Peyer's patch (tissue), 4 donors: ENCODE measurements at places on chromosomes 3 and 15. TPM values are rescaled to one million over a fixed set of nuclear protein-coding genes. Genes with fewer than 3 reads are reported as not detected.

- no peak for DNase-seq
Observed at GRCh38 chr3:128060473-128061381, 8.5 kb downstream of the SEC61A1 start.

DNA sequence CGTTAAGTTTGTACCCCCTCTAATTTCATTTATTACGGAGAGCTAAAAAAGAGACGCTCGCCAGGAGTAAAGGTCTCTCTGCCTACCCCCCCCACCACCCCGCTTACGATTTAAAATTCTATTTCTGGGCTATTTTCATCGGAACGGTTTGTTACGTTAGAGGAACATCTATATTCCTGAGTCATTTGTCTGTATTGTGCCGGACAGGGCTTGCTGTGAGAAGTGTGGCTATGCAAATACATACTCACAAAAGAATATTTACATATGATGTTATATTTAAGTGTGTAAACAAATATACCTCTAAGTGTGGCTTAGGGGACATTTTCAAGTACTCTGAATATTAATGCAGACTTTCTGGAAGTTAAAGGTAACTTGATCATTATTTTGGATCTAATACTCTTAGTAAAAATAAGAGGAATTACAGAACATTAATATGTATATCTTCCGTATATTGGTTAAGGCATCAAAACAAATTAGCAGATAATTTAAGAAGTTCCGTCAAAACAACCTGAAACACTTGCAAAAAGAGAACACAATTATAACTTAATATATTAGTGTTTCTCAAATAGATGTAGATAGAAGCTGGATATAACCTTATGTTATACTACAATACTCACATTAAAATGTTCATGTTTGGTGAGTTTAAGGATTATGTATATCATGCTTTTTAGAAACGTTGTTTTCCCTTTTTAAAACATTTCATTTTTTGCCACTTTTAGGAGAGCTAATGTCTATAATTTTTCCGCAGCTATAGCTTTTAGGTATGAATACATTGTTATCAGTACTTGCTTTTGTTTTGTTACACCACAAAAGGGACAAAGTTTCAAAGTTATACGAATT lies 1.6 kb upstream of the SHOX2 start:
- DNase-seq = no peak

DNA sequence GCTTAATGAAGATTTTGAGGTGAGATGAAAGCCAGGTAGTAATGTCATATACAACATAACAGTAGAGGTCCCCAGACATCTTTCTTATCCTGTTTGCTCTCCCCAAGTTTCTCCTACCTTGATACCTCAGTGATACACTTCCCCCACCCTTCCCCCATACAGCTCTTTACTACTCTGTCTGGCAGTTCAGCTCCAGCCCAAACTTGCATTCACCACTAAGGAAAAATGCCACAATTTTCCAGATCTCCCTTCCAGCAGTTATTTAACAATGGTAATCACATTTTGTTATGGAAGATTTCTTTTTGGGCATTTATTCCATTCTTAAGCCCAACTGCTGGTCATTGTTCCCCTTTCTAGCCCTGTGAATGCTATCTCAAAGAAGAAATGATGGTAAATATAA lies 34.9 kb upstream of the ITGA11 start:
- DNase-seq = no peak

GRCh38 chr15:94066046-94066445 lies 165.3 kb upstream of the MCTP2 start:
- DNase-seq = no peak

- DNase-seq = no peak
Observed at GRCh38 chr15:42846647-42847046, 73.9 kb downstream of the TTBK2 start.

DNA sequence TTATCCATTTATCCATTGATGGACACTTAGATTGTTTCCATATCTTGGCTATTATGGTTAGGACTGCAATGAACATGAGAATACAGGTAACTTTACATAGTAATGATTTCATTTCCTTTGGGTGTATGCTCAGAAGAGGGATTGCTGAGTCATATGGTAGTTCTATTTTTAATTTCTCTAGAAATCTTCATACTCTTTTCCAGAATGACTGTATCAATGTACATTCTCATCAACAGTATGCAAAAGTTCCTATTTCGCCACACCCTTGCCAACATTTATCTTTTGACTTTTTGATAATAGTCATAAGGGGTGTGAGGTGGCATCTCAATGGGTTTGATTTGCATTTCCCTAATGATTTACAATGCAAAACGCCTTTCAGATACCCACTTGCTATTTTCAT lies 6.2 kb upstream of the NIPA1 start:
- DNase-seq = no peak

GRCh38 chr3:115074502-115074901 lies 72.6 kb downstream of the ZBTB20 start:
- DNase-seq = no peak

GRCh38 chr3:72727172-72727571 lies 121.1 kb downstream of the SHQ1 start:
- no peak for DNase-seq

DNA sequence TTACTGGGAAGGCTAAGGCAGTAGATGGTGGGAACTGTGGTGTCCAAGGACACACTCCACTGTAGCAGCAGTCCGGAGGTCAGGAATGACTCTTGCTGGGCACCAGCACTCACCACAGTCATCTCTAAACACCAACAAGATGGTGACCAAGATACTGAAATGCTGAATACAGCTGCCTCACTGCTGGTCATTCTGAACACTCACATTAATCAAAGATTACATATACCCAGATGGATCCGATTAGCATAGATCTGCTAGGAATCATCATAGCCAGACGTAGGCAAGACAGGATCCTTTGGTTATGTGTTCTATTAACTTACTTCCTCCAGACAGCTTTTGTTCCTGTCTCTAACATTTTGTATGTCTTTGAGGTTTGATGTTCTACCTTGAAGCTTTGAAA lies 134.9 kb upstream of the BFSP2 start:
- no peak for DNase-seq

DNA sequence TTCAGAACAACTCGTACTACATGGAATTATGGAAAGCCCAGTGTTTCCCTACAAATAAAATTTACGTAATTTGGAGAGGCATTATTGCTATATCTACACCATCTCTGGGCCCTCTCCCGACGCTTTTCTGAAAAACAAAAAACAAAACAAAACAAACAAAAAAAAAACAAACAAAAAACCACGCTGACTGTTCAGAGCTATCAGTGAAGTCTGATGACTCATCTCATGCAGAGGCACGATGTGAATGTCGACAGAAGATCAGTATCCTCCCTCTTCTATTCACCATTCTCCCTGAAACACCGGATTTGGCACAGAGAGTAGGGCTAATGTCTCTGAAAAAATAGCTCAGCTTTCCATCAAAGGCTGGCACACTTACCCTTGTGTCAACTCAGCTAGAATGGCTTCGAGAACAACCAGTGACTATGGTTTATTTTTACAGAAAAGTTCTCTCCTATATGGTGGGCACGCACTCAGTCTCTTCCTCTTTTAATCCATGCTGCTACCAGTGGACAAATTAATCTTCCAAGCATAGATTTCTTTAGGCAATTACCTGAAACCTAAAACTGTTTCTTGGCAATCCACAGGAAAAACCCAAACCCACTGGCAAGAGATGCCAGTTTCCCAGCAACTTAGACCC lies 1.5 kb downstream of the CRBN start:
- no peak for DNase-seq

GRCh38 chr15:31259562-31260252 lies 66.9 kb upstream of the KLF13 start:
- peak; percentile 15 for DNase-seq

DNA sequence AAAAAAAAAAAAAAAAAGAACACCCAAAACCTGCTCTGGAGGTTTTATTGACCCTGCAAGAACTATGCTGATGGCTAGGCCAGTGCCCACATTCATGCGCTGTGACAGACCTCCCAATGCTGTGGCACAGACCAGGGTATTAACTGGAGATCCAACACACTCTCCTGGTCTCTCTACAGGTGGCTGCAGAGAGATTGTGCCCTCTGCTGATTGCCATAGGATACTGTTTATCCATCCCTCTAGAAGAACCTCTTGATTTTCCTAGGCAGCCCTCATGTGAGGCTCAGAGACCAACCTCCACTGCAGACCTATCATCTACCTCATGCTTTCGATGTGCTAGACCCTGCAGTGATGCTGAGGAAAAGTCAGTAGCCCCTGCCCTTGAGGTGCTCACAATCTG lies 125.5 kb upstream of the TRIM42 start:
- no peak for DNase-seq

DNA sequence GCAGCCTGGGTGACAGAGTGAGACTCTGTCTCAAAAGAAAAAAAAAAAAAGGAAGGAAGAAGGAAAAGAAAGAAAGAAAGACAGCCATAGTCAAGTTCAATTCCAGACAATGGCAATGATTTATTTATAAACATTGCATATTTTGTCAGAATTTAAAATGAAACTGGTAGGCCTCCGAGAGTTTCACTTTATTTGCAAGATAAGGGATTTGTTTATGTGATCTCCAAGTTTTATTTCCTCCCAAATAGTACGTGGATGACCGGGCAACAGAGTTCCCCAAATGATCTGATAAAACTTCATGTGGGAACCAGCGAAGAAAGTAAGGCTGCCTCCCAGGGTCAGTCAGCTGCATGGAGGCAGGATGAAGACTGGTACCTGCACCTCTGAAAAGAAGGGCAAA lies 28.6 kb upstream of the MOBP start:
- DNase-seq = no peak

DNA sequence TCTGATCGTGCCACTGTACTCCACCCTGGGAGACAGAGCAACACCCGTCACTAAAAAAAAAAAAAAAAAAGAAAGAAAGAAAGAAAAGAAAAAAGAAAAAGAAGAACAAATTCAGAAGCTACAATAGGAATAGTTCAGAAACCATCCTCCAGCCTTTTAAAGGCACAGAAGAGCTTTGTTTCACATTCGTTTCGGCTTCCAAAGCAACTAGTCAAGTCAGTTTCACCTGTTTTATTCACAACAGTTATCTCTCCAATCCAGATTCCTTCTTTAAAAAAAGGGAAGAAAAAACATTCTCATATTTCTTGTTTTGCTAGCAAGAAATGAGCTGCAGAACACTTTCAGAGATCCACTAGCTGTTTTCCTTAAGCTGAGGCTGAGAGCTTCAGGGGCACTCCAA lies 767.7 kb upstream of the CFAP20DC start:
- no peak for DNase-seq

- DNase-seq = no peak
Observed at GRCh38 chr3:181252631-181253030, 263.1 kb upstream of the DNAJC19 start.

GRCh38 chr3:184616436-184616835 lies 54.9 kb downstream of the EPHB3 start:
- DNase-seq = no peak

DNA sequence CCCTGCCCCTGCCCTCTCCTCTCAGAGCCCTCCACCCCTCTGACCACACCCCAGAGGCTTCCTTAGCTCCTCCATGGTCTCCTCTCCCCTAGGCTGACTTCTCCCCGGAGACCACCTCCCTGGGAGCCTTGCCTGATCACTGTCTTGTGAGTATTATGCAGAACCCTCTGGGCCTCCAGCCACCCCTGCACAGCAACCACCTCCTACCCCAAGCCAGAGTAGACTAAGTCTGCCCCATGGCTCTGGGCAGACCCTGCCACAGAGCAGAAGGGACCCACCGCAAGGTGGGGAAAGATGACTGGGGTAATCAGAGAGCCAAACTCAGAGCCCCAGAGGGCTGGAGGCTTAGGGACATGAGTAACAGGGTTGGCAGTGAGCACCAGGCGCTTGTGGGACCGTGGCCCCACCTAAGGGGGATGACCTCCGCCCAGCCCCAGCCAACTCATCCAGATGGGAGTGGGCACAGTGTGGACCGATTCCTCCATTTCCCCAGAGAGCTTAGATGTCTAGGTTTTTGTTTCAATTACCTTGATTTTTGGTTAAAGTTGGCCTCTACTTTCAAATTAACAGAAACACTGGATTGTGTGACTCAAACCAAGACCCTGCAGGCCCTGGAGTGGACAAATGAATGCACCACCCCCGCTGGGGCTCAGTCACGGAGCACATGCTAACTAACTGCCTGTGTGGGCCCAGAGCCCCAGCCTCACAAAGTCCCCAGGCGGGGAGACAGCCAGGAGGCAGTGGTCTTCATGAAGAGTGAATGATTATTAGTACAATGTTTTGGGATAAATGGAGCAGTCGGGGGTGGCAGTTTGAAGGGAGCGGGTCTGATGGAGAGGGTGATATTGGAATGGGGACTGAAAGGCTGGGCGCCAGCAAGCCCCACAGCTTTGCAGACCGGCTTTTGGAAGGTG lies 119.4 kb upstream of the PRR20G start:
- DNase-seq = no peak

DNA sequence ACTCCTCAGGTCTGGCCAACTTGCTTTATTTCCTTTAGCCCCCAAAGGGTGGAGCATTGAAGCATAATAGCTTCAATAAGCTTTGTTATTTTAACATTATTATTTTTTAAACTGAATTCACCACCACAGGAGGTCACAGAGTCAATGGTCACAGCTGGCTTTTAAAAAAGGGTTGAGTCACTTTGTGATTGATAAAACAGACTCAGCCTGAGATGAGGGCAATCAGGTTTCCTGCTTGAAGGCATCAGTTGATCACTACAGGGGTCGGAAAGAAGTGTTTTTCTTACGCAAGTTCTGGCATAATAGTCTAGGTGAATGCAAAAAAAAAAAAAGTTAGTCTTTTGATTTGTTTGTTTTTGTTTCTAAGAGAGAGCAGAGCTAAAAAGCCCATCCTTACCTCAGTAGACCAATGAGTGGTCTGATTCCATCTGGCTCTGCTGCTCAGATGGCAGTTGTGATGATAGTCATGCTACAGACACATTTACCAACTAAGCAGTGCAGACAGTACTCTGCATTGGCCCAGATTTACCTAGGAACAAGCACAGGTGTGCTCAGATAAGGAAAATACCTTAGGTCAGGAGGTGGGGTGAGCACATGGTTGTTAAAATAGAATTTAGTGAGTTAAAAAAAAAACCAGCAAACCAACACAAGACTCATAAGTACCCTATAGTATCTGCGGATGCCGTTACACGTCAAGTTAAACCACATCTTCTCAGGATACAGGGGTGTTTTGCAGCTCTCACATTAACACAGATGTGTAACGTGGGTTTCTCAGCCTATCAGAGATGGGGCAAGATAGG lies 22.6 kb downstream of the ZNF80 start:
- DNase-seq = no peak

GRCh38 chr3:4814305-4814903 lies 164.8 kb upstream of the BHLHE40 start:
- DNase-seq = no peak

DNA sequence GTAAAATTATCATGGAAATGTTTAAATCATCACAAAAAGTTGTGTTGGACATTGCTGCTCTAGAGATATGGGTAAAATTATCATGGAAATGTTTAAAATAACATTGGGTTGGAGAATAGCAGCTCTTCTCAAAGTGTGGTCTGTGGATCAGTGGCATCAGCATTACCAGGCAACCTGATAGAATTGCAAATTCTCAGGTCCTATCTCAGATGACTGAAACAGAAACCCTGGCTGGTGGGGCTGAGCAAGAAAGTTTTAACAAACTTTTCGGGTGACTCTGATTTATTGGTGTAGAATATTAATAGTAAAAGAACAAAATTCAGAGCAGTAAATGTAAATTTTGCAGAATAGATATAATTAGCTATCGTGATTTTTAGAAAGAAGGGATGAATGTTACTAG lies 28.9 kb downstream of the NXPE3 start:
- DNase-seq = no peak

The STXBP5L gene
- total RNA-seq = 0.27 TPM

The SERP1 gene
- total RNA-seq = 110 TPM

The GPR160 gene
- total RNA-seq = 231 TPM

The MUSTN1 gene
- total RNA-seq = 2.3 TPM

The CCDC13 gene
- 4.2 TPM for total RNA-seq

The GHSR gene
- not detected for total RNA-seq
